ENCODE measurements at places on chromosomes 7 and 10.
A peak's percentile ranks its signal among the peaks of the same experiment; 100 is the strongest.

DNA sequence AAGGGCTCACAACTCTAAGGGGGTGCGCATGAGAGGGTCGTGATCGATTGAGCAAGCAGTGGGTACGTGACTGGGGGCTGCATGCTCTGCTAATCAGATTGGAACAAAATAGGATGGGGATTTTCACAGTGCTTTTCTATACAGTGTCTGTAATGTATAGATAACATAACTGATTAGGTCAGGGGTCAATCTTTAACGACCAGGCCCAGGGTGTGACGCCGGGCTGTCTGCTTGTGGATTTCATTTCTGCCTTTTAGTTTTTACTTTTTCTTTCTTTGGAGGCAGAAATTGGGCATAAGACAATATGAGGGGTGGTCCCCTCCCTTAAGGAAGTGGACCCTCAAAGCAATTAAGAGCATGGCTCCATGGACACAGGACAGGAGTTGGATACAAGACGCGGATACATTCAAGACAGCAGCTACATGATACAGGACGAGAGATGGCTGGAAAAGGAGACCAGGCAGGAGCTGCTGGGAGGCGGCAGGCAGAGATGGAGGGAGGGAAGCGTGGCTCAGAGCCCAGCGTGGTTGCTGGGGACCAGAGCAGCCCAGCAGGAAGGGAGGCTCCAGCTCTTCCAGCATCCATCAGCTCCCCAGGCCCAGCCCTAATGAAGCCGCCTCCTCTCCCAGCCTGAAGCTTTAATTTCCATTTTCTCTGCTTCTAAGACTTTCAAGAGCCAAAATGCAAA is 31.6 kb downstream of the GSDME start:
- DNase-seq = no peak

DNA sequence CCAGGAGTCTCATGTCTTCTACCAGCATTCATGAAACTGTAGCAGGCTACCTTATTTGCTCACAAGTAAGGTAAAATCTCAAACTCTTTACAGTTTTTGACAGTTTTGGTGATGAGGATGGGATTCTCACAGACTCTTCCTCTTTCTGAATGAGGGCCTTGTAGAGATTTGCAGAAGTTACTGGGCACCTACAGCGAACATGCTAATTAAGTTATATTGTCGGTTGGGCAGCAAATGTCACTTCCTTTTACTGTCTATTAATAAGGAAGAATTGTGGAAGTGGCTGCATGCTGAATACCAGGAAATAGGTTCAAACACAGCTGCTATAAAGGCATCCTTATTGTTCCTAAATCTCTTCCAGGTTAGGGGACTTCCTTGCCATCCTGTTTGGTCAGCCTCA is 189.6 kb downstream of the DNAJC1 start:
- no peak for DNase-seq

GRCh38 chr7:150511048-150511447 is 3.6 kb upstream of the GIMAP7 start:
- DNase-seq = no peak

- no peak for DNase-seq
These were observed 480.2 kb downstream of the KCNMA1 start for GRCh38 chr10:77157248-77158019.

DNA sequence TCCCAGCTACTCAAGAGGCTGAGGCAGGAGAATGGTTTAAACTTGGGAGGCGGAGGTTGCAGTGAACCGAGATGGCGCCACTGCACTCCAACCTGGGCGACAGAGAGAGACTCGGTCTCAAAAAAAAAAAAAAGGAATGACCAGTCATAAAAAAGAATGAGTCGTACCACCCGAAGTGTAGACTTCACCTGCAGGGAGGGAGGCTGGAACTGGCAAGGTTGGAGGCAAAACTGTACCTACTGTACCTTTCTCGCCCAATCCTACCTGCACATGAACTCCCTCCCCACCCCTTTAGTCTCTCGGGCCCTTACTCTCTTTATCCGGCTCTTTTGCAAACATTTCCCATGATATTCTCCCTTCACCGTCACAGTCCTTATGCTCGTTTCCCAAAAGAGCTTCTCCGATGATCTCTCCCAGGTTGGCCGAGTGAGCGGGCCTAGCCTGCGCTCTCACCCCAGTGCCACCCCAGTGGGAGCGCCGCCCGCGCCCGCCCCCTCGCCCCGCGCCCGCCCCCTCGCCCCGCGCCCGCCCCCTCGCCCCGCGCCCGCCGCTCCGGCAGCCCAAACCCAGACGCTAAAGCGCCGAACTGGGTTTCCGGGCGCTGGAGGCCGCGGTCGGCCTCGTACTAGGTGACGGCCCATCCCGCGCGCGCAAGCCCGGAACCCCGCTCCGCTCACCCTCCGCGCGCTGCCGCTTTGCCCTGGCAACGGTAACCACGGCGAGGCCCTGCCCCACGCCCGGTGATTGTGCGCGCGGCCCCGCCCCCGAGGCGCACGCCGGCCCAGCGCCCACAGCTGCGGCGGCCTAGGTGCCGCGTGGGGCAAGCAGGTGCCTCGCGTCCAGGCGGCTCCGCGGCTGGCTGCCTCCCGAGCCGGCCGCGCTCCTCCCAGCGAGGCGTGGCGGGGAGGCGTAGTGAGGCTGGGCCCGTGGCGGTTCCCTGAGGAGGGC is at the start of gene SMKR1:
SMKR1 (plus strand) TSS at position 772 of the 948 bp plus-strand sequence. CDS start 294 bp downstream, outside the sequence.
- DNase-seq = peak; percentile 91

DNA sequence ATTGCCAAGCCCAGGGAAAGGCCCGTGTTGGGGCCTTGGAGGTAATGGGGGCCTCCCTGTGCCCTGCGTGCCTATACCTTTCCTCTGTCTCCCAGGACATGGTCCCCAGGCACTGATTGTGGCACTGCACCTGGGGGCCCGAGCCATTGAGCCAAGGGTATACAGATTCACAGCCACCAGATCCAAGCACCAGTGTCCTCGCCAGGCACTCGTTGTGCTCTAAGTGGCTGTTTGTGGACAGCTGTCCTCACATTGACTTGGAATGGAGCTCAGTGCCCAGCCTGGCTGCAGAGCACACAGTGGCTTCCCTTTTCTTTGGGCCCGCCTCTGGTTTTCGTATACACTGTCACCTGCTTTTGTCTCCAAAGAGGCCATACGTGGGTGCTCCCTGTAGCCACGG is 72.0 kb upstream of the BTBD16 start:
- no peak for DNase-seq

All from activated CD4-positive, alpha-beta T cell treated with anti-CD3 and anti-CD28 coated beads, Interleukin-2, Interleukin-6, amounts not matched to agents 100 ng/mL and 50 ng/mL, durations not matched to agents 16 hours and 8 hours (primary cell).